Activated CD8-positive, alpha-beta memory T cell treated with anti-CD3 and anti-CD28 coated beads for 4 hours (primary cell): ENCODE measurements at places on chromosomes 2 and 18.
A peak's percentile ranks its signal among the peaks of the same experiment; 100 is the strongest.

DNA sequence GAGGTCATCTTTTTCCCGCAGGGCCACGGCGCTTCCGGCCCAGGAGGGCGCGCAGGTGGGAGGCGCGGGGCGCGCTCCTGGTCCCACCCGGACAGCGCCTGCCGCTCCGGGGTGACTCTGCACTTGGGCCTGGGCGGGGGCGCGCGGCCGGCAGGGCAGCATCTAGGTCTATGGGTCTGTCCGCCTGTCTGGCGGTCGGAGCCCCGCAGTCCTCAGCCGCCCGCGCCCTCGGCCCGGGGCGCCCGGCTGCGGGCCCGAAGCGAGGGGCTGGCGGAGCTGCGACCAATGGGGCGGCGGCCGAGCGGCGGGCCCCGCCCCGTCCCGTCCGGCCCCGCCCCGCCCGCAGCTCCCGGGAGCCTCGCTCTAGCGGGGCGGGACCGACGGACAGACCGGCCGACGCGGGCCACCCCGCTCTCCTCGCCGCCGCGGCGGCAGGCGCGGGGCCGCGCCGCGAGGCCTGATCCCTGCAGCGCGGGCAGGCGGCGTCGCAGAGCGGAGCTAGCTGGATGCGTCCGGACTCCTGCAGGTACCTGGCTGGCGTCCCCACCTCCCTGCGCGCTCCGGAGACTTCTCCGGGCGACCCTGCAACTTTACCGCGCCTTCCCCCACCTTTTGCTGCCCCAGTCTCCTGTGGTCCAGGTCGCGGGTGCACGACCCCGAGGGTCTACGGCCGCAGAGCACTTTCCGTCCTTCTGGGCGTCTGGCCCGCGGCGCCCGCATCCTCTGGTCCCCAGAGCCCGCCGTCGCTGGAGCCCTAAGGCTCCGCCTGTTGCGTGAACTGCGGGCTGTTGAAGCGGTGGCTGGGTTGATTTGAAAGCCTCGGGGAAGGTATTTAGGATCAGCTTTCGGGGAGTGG is at the start of gene KCNS3:
Gene KCNS3, plus strand, starts transcription at position 387 of the 856 bp plus-strand sequence. CDS start 52,342 bp downstream, outside the sequence.
- DNase-seq = no peak

- DNase-seq = no peak
These were observed 4.6 kb downstream of the MBP start for GRCh38 chr18:77127769-77128671.

- no peak for DNase-seq
These were observed 90.3 kb upstream of the RTN4 start for GRCh38 chr2:55140316-55141219.

- DNase-seq = peak; percentile 6
These were observed 815 bp downstream of the GMCL1 start for GRCh38 chr2:69830045-69830905.

GRCh38 chr18:50011813-50012435 is 183.0 kb downstream of the MYO5B start:
- DNase-seq = no peak

DNA sequence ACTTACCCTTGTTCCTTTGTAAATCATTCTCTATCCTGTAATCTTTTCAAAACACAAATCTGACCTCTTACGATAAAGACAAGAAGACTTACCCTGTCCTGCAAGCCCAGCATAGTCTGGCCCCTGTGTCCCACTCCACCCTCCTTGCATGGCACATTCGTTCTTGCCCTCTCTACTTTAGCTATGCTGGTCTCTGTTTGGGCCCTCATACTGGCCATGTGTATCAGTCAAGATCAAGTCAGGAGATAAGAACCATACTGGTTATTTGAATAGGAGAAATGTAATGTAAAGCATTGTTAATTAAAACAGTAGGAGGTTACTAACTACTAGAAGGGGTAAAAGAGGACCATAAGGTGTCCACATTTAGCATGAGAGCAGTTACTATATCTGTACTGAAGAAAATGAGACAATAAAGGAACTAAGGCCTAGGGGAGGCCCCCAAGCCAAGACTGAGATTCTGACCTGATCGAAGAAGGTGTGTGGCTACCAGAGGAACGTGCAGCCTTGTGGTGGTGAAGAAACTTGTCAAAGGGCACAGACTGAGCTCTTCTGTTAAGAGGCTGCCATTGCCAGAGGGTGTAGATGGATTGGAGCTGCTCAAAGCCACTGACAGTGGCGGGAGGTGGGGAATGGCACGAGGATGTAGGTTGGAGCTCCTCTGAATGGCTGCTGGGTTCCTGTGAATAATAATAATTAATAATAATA is 80.8 kb downstream of the KCTD18 start:
- DNase-seq = no peak

DNA sequence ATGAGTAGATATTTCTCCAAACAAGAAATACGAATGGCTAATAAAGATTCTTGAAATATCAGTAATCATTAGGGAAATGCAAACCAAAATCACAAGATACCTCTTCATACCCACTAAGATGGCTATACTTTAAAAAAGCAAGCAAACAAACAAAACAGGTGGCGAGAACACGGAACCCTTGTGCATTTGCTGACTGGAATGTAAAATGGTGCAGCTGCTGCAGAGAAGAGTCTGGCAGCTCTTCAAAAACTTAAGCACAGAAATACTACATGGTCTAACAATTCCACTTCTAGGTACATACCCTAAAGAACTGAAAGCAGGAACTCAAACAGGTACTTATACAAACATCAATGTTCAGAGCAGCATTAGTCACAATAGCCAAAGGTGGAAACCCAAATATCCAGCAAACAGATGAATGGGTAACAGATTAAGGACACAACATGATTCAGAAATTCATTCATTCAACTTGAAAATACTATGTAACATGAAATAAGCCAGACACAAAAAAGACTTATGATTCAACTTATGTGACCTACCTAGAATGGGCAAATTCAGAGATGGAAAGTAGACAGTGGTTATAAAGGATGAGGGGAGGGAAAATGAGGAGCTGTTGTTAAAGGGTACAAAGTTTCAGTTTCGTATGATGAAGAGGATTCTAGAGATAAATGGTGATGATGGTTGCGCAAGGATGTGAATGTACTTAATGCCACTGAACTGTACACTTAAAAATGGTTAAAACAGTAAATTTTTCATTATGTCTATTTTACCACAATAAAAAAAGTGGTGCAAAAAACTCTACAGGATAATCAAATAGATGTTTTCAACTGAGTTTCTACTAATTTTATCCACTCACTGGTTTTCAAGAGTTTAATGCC is 26.9 kb upstream of the GPR75 start:
- DNase-seq = no peak

DNA sequence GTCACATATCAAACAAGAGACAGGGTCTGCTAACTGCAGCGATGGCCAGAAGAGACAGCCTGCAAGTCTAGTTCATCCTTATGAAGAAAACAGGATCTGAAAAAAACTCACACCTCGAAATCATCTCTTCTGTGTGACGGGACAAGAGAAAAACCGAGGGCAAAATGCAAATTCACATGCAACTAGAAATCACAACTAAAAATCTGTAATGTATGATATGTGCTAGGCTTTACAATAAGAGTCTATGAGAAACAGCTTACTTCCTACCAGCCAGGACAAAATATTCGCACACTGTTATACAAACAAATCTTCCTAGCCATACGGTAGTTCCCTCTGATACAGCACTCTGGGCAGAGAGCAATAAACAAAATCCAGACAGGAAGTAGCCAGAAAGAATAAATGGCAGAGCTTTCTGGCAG is 48.8 kb downstream of the ANKRD44 start:
- no peak for DNase-seq

- DNase-seq = no peak
These were observed 2.0 kb upstream of the CAPN10 start for GRCh38 chr2:240584486-240585031.

GRCh38 chr18:3008541-3008940 is 4.4 kb downstream of the LPIN2 start:
- DNase-seq = no peak

GRCh38 chr2:150552041-150552820 is 64.8 kb upstream of the RND3 start:
- DNase-seq = no peak

DNA sequence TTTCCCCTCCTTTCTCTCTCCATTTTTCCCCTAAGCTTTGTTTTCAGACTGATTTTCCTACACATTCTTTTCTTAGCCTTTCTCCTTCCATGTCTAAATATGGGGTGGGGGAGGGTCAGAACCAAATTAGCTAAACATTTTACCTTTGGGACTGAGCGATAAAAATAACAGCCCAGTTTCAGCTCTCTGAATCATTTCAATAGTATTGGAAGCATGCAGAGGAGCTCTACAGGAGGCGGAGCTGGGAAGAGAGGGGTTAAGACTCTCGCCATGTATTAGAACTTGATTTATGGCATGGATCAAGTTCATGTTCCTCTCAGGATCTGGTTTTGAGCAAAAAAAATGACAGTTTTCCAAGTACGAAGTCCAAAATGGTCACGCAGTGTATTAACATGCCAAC is 109.1 kb downstream of the CPO start:
- no peak for DNase-seq

DNA sequence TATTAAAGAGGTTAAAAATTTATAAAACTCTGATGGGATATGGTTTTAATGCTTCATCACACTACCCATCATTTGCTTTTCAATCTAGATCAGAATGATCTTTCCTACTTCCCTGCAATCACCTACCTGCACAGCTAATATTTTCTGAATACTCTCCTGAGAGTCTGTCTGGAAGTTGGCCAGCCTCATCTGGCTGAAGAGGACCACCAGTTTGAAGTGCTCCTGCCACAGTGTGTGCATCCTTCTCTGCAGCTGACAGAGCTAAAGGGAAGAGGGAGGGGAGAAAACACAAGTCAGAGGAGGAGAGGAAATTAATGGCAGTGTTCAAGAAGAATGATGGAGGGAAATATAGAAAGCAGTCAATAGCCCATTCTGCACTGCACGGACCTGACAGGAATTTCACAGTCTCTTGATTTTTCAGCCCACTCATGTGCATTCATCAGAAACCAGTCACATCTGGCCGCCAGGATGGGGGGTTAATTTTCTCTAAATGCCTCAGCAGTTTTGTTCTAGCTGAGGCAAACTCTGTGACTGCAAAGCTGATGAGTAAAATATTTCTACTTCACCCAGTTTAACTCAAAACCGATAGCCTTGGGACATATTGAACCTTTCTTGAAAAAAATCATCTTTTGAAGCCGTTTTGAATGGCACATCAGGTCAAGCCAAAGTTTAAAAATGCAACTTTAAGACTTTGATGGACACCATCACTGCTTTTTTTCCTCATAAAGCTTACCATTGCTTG is 201.8 kb upstream of the KLHL14 start:
- DNase-seq = no peak

GRCh38 chr18:8081267-8081666 is 514.2 kb downstream of the PTPRM start:
- no peak for DNase-seq

DNA sequence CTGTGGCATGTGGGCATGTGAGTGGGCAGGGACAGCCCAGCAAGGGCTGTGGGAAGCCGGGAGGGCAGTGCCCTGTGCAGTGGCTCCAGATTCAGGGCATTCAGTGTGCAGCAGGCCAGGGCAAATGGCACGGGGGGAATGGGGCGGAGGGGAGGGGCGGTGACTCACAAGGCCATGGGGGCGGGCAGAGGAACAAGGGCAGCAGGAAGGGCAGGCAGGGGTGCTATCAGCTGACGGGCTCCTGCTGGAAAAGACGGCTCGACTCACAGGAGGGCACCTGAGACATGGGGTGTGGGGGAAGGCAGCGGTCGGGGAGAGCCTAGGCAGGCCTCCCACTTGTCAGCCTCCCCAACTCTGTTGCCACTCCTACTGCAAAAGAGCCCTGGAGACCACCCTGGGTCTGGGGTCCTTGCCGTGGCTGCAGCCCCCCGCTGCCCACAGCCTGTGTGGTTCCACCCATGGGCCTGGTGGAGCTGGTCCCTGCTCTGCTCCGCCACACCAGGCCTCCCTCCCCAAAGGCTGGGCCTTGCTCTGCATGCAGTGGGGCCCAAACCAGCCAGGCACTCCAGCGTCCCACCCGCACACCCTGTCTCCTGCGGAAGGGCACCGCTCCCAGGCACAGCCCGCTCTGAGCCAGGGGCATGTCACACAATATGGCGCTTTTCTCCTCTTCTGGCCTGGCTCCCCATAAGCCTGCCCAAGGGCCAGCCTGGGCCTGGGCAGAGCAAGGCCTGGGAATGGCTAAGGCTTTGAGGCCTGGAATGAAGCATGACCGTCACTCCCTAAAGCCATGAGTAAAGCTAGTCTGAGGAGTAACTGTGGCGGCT is 25.9 kb downstream of the HS6ST1 start:
- DNase-seq = no peak

DNA sequence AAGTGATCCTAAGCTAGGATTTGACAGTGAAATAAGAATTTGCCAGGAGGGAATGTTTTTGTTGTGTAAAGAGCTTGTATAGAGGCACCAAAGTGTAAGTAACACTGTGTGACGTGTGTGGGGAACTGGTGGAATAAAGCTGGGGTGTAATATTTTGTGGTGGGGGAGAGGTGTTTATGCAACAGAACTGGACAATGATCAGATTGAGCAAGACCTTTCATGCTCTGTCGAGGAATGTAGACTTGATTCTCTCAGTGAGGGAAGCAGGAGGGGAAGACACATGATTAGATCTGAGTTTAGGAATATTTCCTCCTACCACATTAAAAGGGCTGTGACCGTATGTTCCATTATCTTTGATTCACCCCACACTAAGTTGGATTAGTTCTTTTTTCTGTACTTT is 43.6 kb downstream of the EFEMP1 start:
- no peak for DNase-seq
